Epithelial cell of proximal tubule (primary cell): ENCODE measurements at places on chromosomes 2 and 18.

GRCh38 chr2:149766339-149766738 is 178.8 kb upstream of the MMADHC start:
- DNase-seq, result no peak

DNA sequence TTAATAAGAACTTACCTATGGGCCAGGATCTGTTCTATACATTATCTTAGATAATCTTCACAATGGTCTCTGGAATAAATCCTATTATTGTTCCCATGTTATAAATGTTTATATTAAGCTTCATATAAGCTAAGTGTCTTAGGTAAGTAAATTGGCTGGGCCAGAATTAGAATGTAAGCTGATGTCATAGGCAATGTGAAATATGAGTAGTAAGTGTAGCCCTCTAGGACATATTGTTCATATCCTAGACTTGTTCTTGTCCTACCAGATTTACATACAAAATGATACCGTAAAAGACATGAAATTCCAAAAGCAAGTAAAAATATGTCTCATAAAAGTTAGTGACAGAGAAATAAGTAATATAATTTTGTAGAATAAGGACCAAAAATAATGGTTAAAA is 89.9 kb downstream of the CDH19 start:
- no peak for DNase-seq

DNA sequence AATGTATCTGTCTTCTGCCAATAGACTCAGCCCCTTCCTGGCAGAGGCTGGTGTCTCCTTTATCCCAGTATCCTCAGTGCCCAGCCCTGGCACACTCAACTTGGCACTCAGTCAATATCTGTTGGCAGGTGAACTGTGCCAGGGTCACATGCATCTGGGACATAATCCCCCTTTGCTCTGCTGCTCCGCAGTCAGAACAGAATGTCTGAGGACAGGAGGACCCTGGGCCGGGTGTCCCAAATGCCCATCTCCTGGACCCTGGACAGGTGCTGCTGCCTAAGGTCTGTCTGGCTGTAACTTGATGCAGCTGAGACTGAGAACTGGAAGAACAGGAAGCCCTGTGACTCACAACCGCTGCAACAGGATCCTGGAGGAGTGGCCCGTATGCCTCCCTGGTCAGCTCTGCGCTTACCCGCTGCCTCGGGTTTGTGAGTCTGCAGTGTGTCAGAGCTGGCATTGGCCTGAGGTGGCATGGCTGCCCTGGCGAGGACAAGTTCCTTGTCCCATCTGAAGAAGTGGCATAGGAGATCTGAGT is 11.4 kb downstream of the HK2 start:
- DNase-seq, result peak; percentile 75

DNA sequence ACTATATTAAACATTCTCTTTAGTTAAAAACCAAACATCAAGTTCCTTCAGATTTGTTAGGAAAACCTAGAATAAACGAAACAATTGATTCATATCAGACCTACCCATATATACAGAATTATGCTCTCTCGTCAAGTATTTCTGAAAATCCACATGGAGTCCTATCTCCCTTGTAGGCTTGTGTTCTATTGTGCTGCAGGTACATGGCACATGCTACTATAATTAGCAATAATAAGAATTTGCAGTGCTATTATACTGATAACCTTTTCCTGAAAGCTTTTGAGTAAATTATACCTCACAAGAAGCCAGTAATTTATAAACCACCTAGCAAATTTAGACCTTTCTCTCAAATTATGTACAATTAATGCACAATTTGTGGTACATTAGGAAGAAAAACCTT is 158.6 kb upstream of the STK17B start:
- DNase-seq, result no peak

- DNase-seq, result no peak
Measured at GRCh38 chr2:210591663-210592062, 35.3 kb downstream of the CPS1 start.

- DNase-seq, result no peak
Measured at GRCh38 chr2:181642086-181642485, 14.8 kb downstream of the CERKL start.
